ENCODE measurements at places on chromosomes 1 and 21.

GRCh38 chr1:27132624-27133023, 22.3 kb downstream of the SLC9A1 start:
- no peak for DNase-seq

DNA sequence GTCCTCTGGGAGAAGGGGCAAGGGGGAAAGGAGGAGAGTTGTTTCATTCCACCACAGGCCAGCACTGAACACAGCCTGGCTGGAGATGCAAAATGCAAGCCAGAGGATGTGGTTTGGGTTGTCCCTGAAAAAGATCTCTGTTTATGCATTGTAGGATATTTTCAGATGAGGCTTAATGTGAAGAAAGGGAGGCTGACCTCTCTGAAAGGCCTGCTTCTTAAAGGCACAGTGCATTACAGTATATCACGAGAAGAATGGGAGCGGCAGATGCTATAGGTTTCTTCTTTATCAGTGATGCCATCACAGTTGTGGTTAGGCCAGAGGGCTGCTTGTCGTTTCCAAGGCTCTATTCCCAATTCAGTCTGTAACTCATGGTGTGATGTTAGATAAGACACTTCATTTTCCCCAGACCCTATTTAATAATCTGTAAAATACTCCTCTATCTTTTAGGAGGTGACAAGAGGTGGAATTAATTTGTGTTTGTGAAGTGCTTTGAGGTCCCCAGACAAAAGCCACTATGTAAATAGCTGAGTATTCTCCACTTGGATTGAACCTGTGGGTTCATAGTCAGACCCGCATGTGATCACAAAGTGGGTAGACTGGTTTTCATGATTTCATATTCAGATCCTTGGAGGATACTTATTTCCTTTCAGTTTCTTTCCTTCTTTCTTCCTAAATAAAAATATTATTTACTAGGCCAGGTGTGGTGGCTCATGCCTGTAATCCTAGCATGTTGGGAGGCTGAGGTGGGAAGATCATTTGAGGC, 76.5 kb upstream of the WDR26 start:
- DNase-seq, result no peak

DNA sequence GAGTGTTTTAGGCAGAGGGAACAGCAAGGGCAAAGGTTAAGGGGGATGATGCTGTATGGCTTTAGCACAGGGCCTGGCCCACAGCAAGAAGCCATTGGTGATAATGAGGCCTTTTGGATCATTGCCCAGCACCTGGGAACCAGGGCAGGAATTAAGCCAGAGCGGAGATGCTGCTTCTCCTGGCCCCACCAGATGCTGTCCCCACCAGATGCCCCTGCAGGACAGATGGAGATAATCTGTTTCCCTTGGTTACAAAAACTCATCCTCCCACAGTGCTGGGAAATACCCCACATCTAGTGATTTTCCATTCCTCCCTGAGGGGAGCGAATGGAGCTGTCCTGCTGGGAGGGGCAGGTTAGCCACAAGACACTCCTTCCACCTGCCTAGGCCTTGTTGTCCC, 18.8 kb downstream of the OPRD1 start:
- DNase-seq, result no peak

DNA sequence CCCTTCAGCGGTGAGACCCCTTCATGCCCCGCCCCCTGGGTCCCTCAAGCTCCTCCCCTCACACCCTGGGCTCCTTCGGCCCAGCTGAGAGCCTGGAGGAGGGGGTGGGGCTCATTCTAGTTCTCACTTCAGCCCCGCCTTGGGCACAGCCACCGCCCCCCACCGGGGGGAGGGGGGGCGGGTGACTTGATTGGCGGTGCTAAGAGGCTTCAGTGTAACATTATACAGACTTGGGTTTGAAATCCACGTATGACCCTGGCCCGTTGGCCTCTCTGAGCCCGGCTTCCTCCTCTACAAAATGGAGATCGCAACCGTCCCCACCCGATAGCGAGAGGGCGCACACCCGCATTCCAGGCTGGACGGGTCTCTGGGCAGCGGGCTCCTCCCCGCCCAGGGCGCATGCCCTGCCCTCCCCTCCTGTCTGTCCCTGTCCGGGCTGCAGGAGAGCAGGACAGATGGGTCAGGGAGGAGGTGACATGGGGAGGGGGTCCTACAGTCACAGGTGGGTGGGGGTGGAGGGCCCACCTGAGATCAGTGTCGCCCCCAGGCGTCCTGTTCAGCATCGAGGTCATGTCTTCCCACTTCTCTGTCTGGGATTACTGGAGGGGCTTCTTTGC, 5.1 kb downstream of the CLCNKB start:
- DNase-seq, result peak; percentile 44

- no peak for DNase-seq
Observed at GRCh38 chr1:154983776-154984466, 777 bp downstream of the FLAD1 start.

DNA sequence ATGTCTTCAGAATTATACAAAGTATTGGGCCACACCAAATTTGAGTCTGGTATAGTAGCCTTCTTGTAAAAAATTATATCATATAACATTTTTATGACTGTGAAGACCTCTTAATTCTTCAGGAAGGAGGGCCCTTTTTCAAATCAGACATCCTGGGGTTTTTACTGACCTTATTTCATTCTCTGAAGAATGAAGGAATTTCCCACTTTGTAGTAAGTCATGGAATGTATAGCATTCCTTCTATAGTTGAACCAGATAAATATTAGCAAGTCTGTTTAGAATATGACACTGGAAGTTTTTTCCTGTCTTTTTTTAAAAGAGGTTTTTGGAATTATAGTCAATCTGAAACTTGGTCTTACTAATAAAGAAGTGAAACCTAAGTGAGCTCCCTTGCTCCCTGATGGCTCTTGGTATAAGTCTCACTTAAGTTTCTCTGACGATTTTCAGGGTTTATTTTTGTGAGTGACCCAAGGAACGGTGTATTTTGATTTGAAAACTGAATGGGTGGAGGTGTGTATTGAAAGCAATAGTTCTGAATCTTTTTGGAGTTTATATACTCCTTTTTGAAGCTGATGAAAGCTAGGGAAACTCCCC, 23.7 kb downstream of the SNX27 start:
- DNase-seq, result no peak

GRCh38 chr21:38795475-38795874, 10.3 kb upstream of the ETS2 start:
- no peak for DNase-seq

GRCh38 chr21:38325731-38326420, 69.1 kb downstream of the KCNJ15 start:
- no peak for DNase-seq

DNA sequence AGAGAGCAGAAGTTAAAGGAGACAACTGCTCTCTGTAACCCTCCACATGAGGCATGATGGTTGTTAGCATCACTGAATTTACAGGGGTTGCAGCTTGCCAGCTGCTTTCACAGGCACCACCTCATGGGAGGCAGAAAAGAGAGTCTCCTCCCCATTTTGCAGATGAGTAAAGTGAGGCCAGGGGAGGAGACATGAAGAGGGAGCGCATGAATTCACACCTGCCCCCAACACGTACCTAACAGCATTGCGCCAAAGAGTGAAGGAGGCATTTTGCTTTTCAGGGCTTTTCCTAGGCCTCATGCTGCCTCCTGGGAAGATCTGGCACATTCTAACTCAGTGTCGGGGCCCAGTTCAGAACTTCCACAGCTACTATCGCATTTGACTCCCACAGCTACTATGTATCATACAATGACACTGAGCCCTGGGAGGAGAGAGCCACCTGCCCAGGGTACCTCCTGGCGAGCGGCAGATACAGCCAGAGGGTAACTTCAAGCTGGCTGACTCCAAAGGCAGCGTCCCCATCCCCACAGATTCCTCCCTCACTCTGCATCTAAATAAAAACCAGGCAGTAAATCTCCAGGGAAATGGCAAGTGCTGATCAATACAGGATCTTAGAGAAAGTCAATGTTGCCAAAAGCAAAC, 34.0 kb downstream of the GLIS1 start:
- DNase-seq, result no peak

GRCh38 chr21:40851749-40852148, 4.8 kb upstream of the DSCAM start:
- DNase-seq, result no peak

- DNase-seq, result no peak
Observed at GRCh38 chr1:231241750-231242149, 738 bp downstream of the GNPAT start.

DNA sequence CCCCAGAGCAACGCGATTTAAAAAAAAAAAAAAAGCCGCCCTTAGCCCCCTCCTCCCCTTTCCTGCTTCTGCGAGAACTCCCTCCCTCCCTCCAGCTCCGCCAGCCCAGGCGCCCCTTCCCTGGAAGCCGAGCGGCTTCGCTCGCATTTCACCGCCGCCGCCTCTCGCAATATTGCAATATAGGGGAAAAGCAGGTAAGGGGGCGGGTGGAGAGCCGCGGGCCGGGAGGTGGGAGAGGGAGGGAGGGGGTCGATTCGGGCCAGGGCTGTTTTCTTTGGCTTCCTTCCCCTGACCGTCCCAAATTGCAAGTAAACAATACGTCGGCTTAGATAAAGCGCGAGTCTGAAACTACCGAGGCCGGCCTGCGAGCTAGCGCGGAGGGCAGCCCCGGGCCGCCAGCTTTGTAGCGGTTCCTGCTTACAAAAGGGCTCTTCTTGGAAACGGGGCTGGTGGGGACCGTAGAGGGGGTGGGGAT, 408 bp downstream of the LMO4 start:
- peak; percentile 23 for DNase-seq

DNA sequence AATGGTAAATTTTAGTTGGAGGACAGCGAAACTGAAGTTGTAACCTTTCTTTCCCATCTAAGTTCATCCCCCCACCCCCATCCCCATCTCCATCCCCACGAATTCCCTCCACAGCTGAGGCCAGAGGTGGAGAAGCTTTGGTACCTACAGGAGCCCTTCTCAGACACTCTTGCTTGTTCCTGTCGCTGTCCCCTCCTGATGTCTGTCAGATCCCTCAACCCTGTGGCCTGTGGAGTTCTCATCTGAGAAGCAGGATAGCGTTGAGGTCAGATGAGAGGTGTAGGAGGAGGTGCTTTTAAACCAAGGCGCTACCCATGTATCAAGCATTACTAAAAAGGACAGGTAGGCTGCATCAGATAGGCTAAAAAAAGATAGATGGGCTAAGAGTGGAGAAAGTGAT, 769 bp downstream of the NTPCR start:
- DNase-seq, result no peak

- no peak for DNase-seq
Observed at GRCh38 chr1:42133809-42134526, 19.2 kb upstream of the GUCA2B start.

GRCh38 chr1:227131193-227131592, 187.1 kb downstream of the CDC42BPA start:
- DNase-seq, result no peak

- no peak for DNase-seq
Observed at GRCh38 chr1:245898581-245898980, 608.5 kb downstream of the SMYD3 start.

DNA sequence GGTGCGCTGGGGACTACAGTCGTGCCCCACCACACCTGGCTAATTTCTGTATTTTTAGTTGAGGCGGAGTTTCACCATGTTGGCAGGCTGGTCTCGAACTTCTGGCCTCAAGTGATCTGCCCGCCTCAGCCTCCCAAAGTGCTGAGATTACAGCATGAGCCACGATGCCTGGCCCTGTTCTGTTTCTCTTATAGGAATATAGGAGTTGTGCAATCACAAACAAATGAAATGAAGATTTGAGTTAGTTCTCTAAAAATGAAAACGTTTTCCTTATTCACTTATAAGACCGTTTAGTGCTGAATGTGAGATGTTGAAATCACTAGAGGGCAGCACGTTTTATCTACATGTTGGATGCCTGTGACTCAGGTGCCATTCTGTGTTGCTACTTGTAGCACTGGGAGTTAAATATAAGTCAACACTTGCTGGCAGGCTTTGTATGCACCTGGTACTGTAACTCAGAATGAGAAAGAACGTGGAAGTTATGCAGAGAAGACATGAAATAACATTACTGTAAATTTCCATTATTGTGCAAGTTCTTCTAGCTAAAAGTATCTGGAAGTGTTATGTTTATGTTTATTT, 45.8 kb downstream of the MIGA1 start:
- peak; percentile 8 for DNase-seq

GRCh38 chr1:167860231-167860923, 53.6 kb downstream of the ADCY10 start:
- no peak for DNase-seq

DNA sequence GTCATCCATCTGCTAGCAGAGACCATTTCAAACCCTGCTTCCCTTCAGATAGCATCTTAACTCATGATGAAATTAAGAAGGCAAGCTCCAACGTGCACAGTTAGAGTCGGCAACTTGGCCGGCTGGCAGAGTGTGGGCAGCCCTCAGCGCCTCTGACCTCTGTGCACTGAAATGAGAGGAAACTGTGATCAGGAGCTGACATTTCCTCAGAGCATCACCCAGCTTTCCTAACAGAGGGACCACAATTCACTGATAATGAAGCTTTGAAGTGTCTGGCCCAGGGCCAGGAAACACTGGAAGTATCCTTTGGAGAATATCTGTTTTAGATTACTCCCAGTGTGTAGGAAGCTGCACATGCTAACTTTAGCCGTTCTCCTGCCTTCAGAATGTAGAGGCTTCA, 145.0 kb upstream of the ZC3H11B start:
- DNase-seq, result no peak

DNA sequence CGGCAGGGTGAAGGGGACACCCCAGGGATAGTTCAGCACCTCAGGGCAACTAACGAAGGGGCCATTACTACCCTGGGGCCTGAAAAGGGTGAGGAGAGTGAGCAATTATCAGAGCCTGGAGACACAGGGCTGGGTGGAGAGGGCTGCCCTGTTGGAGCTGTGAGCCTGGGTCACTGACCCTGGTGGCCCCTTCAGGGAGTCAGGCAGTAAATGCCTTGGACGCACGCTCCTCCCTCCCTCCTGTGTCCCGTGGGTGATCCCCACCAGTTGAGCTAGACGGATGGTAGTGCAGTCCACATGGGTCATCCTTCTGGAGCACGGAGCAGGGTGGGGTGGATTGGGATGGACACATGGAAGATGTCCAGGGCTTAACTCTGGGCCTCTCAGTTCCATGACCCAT, 305.3 kb downstream of the PTPRU start:
- no peak for DNase-seq

GRCh38 chr1:90836345-90836679, 119.2 kb upstream of the BARHL2 start:
- no peak for DNase-seq

- DNase-seq, result no peak
Observed at GRCh38 chr1:10057343-10057742, 24.6 kb downstream of the UBE4B start.
